ENCODE measurements at places on chromosomes 7 and 10. TPM values are rescaled to one million over a fixed set of nuclear protein-coding genes. Genes with fewer than 3 reads are reported as not detected.

DNA sequence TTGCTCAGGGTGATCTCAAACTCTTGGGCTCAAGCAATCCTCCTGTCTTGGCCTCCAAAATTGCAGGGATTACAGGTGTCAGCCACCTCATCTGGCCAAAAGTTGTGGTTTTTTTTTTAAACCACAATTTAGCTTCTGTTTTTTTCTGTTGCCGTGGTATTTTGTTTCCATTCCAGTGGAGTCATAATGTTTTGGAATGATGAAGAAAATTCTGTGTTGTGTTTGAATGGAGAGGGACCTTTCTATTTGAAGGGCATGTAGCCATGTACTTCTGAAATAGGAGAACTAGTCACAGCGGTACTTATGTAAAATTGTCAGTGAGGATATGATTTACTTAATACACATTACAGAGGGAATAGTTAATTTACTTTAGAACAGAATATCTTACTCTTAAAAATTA is 201.3 kb downstream of the ARL4A start:
- no peak for DNase-seq

DNA sequence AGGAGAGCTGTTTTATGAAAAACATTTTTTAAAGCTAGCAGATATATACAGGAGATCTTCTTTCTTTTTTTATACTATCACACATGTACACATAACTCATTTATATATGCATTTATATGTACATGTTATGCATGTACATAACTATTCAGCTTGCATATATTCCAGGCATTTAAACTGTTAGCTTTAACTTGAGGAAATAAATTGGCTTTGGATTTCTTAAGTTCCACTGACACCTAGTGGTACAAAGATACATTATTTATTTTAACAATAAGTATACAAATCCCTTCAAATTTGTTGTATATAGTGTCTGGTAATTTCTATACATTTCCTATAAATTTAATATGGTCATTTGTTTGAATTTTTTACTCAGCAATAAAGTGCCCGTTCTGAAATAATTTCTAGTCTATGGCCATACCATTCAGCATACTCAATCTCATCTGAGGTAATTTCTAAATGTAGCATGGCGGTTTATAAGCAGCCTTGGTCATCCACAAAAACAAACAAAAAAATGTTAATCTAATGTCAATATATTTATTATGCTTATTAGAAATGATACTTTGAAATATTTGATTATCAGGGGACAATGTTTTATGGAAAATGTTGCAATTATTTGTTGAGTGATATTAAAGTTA is 11.6 kb downstream of the ZDHHC6 start:
- no peak for DNase-seq

DNA sequence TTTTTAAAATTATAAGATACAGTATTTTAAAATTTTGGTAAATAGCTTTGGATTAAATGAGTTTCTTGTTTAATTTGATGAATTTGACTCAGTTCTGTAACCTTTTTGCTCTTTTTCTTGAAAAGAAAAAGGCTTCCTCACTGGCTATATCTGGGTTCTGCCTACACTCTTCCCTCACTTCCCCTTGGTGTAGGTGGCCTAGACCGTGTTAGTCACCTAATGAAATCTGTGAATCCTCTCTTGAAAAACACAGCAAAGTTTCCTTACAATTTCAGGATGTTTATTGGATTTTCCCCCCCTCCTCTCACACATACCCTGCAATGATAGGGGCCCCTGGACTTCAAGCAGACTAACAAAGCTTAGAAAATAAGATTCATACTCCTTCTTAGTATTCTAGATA is 231.6 kb downstream of the ADK start:
- DNase-seq = no peak

Gene GRM8
- not detected for total RNA-seq
